ENCODE measurements at places on chromosomes 11 and 22.

DNA sequence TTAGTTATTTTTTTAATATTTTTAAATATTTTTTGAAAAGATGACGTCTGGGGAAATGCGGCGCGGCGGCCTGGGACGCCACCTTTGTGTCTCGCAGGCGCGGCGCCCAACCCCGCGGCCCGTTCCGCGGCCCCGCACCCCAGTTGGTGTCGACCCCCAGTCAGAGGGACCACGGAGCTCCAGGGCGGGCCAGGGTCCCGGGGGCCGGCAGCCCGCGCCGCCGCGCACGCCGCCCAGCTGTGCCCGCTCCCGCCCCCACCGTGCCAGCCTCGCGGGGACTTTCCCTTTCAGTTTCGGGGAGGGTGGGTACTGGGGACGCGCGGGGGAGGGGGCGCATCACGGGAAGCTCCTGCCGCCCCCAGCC lies 1.6 kb downstream of the CCND1 start:
- no peak for DNase-seq

- DNase-seq = no peak
Observed at GRCh38 chr11:74154620-74155281, 16.1 kb downstream of the C2CD3 start.

GRCh38 chr11:107177106-107177477 lies 158.8 kb upstream of the GUCY1A2 start:
- no peak for DNase-seq

GRCh38 chr22:45064313-45065278 lies 54.8 kb upstream of the PHF21B start:
- DNase-seq = no peak

DNA sequence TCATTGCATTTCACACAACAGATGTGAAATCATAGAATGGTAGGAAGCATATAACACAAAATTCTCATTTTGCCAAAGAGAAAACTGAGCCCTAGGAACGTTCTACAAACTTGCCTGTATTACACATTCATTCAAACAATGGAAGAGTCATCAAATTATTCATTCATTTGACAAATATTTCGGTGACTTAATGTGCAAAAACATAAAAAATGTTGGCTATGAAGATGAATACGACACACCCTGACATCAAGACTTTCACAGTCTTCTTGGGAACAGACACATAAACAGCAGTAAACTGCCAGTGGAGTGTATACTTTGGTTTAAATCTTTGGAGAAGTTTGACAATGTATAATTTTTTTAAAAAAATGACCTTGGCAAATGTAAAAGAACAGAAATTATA lies 20.4 kb upstream of the C11orf87 start:
- DNase-seq = no peak

GRCh38 chr11:94526645-94527438 lies 14.6 kb downstream of the C11orf97 start:
- no peak for DNase-seq

- no peak for DNase-seq
Observed at GRCh38 chr22:35743326-35743860, 25.7 kb downstream of the APOL5 start.

DNA sequence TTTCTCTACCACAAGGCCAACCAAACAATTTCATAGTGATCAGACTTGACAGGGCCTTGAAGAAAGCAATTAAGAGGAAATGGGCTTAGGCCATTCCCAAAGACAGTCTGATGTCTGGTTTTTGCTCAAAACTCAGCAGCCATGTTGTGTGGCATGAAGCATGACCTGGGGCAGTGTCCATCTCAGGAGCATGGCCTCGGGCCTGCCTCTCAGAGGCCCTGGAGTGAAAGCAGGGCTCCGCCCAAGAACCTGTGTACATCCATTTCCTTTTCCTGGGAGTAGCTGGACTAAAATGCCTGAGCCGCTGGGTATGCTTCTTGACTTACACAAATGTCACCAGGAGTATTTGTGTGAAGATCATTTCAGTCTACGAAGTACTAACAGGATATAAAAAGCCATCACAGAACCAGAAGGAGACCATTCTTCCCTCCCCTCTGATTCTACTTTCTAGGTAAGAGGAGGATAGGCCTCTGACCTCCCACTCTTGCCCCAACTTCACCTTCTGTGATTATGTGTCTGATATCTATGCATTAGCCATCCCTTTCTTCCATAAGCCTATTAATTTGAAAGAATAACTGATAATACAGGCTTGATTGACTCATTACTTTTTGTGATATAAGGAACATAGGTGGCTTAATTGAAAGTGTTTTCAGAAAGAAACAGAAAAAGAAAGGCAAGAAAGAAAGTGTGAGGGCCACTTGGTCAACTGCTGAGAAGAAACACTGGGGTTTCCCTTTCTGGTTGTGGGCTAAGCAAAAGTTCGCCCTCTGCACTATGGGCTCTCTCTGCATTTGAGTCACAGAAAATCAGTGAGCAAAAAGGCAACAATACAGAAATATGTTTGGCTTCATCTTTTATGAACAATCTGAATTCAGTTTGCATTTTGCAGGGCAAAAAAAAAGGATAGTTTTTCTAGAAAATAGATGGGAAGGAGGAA lies 188.6 kb upstream of the MTMR2 start:
- DNase-seq = no peak

GRCh38 chr11:20631519-20632168 lies 32.2 kb downstream of the SLC6A5 start:
- no peak for DNase-seq

- DNase-seq = no peak
Observed at GRCh38 chr11:68749229-68750123, 1.8 kb downstream of the TESMIN start.

GRCh38 chr11:2523821-2524391 lies 79.1 kb downstream of the KCNQ1 start:
- no peak for DNase-seq

- DNase-seq = no peak
Observed at GRCh38 chr11:44693654-44694119, 33.1 kb upstream of the TSPAN18 start.

DNA sequence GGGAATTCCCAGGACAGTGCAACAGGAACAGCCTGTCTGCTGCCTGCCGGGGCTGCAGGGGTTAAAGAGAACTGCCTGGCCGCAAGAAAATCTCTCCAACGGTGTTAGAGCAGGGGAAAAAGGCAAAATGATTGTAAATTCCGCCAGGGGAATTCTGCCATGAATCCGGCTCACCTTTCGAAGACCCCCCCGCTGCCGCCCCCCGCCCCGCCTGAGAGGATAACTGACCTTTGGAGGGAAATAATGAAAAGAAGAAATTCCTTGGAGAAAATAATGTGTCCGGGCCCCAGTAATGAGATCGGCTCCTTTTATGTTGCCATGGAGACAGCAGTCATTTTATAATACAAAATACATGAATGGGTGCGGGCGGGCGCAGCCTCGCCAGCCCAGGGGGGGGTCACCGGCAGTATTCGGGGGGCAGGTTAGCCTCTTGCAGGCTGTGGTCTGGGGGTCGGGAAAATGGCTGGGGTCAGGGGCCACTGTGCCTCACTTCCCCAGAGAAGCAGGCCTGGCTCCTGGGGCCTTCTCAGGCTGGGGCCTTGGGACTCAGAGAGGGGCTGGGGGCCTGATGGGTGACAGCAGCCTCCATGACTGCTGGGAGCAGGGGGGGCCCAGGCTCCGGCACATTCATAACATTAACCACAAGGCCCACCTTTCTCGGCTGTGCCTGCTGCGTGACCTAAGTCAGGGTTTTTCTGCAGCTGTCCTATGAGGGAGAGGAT lies 228.1 kb downstream of the MN1 start:
- DNase-seq = no peak

DNA sequence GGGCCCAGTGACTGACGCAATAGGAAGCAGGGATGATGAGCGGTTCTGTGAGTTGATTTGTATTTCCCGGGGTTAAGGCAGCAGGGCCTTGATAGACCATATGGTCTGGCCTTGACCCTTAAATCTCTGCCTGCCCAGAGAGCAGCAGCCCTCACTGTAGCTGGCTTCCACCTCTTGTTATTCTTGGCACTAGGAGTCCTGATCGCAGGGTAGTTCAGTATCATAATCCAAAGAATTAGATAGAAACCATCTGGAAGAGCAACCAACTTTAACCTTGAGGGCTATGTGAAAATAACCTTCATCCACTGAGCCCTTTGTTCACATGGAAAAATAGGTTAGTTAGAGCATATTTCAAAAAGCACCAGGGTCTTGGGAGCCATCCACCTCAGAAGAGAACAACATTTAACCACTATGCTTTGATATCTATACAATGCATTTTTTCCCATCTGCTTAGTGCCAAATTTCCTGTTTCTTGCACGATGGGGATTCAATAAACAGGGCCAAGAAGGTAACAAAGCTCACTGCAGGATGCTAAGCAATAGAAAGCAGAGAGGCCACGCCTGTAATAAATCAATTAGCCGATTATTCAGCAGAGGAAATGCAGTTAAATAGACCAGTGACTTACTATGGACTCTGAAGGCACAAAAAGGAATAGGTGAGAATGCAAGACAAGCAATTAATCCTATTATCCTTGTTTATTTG lies 761.3 kb downstream of the OPCML start:
- no peak for DNase-seq

DNA sequence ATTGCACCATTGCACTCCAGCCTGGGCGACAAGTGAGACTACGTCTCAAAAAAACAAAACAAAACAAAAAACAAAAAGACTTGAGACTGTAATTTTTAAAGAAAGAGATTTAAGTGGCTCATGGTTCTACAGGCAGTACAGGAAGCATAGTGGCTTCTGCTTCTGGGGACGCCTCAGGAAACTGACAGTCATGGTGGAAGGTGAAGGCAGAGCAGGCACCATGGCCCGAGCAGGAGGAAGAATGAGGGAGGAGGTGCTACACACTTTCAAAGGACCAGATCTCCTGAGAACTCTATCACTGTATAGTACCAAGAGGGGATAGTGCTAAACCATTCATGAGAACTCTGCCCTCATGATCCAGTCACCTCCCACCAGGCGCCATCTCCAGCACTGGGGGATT lies 52.0 kb downstream of the CBL start:
- DNase-seq = no peak

DNA sequence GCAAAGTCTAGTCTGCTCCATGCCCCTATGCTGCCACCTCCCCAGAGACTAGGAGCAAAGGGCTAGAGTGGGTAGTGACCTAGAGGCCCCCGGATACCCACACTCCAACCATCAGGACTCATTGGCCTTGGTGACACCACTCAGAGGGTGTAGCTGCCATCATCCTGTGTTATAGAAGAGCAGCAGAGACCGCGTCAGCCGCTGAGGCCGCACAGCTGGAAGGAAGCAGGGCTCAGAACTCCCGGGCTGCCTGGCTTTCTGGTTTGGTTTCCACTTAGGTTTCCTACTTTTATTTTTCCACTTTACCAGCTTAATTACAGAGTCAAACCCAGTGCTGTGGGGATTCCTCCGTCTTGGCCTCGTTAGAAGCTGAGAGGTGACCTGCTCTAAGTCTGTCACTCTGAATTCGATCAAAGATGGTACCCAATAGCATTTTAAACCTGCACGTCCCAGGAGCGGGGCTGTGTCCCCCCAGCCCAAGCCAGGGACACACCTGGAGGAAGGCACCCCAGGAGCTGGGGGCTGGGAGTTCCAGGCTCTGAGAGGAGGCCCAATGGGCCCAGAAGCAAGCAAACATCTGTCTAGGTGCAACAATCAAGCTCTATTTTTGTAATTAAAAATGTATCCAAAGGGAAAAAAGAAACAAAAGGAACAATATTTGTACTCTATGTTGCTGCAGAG lies 2.1 kb upstream of the CDKN1C start:
- no peak for DNase-seq

DNA sequence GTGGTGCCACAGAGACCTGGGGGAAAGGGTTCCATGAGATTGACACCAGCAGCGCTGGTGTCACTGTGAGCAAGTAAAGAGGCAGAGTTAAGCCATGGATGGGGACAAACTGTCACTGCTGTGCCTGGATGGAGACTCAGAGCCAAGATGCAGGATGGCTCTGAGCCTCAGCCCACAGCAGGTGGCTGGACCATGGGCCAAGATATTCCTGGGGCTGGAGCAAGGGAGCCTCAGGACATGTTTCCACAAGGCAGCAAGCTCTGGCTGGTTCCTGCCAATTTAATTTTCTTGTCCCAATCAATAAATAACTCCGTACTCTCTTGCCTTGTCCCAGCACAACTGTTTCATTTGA lies 23.0 kb downstream of the MYO18B start:
- no peak for DNase-seq

DNA sequence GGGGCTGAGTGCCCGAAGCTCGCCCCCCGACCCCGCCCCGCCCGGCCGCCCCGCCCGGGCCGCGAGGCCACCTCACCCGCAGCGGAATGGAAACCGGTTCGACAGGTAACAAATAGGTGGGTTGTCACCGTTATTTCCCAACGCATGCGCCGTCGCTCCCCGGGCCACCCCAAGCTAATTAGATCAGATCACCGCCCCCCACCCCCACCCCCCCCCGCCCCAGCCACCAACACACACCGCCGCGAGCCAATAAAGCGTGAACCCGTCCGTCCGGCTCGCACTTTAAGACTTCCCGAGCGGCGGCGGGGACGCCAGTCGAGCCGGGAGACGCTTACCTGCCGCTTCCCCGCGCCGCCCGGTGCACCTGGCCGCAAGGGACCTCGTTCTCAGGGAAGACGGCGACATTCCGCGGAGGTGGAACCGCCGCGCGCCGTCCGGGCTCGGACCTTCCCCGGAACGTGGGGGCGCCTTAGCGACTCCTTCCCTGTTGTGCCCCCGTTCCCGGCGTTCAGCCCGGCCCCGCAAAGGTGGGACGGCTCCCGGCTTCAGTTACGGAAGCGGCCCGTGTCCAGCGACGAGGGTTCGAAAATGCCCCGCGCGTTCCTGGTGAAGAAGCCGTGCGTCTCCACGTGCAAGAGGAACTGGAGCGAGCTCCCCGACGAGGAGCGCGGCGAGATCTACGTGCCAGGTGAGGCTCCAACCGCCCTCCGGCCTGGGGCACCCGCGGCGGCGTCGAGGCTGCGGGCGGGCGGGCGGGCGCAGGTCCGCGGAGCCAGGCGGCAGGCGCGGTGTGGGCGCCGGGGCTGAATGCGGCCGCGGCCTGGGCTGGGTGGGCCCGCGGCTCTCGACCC lies at the start of gene OVOL1:
TSS of gene OVOL1 (plus strand) at position 278 of the 851 bp plus-strand sequence. CDS start at position 589, 311 bp downstream.
- no peak for DNase-seq

DNA sequence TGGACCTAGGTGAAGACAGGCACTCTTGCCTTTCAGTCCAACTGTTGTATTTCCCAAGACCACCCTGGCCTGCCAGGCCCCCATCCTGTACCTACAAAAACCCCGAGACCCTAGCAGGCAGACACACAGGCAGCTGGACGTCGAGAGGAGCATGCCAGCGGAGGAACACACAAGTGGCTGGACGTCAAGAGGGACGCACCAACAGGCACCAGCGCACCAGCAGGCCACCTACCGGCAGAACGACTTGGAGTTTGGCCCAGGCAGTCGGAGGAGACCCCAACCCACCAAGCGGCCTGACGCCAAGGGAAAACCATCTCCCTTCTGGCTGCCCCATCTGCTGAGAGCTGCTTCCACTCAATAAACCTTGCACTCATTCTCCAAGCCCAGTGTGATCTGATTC lies 1883.4 kb upstream of the RAG2 start:
- no peak for DNase-seq

DNA sequence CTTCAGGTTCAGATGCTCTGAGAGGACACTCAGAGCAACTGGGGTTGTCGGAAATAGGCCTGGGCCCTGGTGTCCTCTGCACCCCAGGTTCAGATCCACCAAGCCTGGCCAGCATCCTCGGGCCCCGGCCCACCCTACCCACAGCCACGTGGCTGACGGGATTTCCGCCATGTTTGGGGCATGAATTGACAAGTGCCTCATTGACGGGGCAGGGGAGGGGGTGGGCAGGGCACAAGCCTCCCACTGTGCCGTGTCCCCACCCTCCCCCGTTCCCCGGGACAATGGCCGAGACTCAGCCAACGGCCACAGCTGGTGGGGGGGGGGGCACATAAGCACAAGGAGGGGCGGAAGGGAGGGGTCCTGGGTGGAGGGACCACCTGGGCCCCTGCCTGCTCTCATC lies 8.5 kb downstream of the MYRF start:
- DNase-seq = no peak

Measured in hematopoietic multipotent progenitor cell treated with erythropoietin and hydrocortisone succinate and interleukin-3 and kit ligand, for 8 days (in vitro differentiated cells).